ENCODE measurements at places on chromosomes 16 and 17.

- no peak for DNase-seq
These were observed 340.3 kb downstream of the FOXL1 start for GRCh38 chr16:86918637-86919036.

- no peak for DNase-seq
These were observed 17.1 kb downstream of the LIG3 start for GRCh38 chr17:34997355-34997862.

DNA sequence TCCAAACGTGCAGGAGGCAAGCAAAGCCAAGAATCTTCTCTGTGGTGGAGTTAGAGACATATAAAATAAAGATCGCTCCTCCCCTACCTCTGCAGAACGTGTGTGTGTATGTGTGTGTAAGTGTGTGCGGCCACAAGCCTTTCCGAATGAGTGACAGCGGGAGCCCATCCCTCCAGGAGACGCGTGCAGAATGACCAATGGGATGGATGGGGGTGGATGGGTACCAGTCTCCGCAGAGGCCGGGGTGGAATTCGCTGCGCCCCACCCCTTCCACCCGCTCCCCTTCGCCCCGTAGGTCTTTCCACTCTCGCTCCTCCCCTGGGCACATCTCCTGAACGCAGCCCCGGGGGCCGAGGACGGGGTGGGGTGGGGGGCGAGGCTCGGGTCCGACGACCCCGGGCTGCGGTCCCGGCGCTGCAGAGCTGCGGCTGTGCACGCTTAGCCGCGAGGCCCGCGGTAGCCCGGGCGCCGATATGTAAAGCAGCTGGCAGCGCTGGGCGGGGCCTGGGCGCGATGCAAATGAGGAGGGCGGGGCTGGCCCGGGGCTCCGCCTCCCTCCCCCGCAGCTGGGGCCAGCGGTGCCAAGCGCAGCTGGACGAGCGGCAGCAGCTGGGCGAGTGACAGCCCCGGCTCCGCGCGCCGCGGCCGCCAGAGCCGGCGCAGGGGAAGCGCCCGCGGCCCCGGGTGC, at the start of gene PRKCB:
Gene PRKCB (plus strand): TSS at position 594 of the 688 bp plus-strand sequence.
- DNase-seq = peak; percentile 92

DNA sequence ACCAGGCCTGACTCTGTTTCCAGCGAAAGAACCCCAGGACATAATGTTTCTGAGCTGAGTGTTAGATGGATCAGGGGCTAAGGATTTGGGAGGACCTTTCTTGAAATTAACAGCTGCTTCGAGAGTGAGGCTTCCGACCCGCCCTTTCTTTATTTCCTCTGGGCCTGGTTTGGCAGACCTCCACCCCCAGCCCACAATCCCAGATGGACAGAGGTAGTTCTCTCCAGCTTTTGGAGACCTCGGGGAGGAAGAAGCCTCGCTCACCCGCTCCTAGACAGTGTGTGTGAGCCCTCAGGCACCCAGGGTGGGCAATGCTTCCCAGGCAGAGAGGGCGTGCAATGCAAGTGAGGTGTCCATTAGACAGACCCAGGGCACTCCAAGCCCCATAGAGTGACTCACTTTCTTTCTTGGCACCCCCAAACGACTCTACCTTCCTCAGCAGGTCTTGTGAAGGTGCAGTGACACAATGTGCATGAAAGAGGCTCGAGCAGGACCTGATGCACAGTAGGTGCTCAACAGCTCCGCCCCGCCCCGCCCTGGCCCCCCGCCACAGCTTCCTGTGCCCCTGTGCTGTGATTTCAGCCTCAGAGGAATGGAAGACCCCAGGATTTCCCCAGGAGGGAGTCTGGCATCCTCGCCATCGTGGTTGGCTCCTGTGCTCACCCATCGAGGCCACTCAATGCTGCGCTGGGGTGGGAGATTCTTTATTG, 50.7 kb upstream of the TOB1 start:
- DNase-seq = no peak

- DNase-seq = no peak
These were observed 7.6 kb downstream of the CBX8 start for GRCh38 chr17:79788989-79789942.

DNA sequence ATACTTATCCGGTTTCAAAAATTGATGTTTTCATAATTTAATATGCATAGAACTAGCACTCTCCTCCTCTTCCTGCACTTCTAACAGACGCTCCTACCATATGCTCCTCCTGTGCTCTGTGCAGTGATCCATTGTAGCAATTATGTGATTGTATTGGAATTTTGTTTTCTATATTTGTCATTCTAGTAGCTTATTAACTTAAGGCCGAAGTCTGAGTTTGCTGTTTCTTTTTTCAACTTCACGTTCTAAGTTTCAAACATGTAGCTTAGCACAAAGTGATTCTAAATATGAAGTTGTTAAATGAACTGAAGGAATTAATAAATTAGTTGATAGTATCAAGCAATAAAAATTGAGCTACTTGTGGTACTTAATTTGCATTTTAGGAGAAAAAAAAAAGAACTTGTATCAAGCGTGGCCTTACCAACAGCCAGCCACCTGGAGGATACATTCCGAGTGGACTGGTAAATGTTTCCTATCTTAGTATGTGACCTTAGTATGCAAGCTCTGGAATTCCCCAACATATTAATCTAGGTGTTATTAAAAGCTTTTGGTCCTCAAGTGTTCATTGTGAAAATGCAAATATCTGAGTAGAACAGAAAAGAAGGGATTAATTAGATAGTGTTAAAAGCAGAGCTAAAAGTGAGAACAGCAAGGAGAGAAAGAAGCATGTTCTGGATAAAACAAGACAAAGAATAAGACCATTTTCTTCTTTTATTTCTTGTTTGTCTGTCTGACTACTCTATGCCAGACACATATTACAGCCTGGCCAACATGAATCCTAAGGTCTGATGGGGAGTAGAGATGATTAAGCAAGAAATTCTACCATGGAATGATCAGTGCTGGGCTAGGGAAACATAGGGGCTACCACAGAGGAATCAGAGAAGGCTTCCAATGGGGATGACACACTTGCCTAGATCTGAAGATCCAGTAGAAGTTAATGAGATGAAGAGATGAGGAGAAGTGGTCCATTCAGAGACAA, 290.4 kb upstream of the MON1B start:
- no peak for DNase-seq

DNA sequence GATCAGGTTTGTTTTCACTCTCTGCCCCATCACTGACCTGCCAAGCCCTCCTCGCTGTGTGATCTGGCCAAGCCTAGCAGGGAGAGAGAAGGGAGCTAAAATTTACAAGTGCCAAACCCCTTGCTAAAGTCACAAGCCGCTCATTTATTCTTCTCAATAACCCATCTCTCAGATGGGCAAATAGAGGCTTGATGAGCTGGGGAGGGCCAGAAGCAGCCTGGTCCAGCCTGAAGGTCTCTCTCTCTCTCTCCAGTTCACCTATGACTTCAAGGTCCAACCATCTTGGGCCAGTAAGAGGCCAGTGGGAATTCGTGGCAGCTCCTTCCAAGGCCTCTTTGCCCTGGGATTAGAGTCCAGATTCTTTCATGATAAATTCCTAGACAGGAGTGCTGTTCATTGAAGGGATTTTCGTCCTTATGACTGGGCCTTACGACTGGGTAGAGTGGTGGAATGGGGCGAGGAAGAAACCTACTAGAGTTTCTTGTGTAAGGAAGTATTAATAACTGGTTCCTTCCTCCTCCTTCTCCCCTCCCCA, 3.4 kb downstream of the CA7 start:
- DNase-seq = no peak

DNA sequence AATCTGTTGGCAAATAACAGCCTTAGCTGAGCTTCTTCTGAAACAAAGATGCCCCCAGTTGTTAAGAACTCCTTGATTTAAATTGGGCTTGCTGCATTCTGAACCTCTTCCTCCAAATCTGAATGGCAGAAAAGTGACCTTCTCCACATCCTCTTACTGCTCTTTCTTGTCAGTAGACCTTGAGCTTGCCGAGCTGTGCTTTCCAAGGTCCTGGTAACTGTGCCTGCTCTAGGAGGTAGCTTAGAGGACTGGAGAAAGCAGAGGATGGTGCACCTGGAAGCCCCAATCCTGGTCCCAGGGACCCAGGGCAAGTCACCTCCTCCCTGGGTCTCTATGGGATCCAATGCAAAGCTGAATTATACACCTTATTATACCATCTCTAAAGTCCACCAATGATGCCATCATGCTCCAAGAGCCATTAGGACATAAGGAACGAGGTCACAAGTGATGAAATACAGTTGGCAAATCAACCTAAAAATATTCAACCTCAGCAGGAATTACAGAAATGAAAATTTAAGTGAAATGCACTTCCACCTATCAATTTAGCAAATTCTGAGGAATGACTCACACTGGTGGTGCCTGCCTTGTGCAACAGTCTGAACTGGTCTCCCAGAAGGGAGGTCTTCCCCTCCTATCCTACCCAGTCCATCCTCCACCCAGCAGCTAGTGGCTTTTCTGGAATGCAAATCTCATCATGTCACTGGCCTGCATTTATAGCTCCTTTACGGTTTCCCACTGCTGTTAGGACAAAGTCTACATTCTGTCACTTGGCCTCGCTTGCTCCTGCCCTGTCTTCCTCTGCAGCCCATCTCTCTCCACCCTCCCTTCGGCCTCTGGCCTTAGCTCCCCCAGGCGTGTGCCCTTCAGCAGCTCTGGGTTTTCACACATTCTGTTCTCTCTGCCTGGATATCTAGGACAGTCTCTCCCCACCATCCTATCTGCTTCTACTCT, 36.6 kb downstream of the TOM1L2 start:
- DNase-seq = no peak

- no peak for DNase-seq
These were observed at the start of gene DHRS7C for GRCh38 chr17:9790889-9791876. Gene DHRS7C (minus strand): TSS chr17:9791592. CDS start chr17:9791284, 308 bp downstream.

DNA sequence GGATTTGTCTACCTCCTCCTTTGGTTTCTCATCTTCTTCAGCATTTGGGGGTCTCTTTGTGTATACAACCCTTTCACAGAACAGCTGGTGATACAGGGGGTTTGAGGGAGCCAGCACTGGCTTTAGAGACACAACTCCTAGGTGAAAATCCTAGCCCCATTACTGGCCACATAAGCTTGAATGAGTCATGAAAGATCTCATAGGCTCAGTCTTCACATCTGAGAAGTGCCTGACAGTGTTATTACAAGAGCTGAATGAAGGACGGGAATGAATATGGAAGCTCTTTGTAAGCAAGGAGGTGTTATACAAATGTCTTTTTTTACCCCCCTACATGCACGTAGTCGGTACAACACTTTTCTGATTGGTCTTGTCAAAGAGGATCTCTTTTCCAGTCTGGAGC, 1.7 kb upstream of the B4GALNT2 start:
- DNase-seq = no peak

- no peak for DNase-seq
These were observed 80.4 kb upstream of the AKTIP start for GRCh38 chr16:53583401-53583800.

GRCh38 chr16:85321509-85322271, 209.4 kb upstream of the CIBAR2 start:
- no peak for DNase-seq

DNA sequence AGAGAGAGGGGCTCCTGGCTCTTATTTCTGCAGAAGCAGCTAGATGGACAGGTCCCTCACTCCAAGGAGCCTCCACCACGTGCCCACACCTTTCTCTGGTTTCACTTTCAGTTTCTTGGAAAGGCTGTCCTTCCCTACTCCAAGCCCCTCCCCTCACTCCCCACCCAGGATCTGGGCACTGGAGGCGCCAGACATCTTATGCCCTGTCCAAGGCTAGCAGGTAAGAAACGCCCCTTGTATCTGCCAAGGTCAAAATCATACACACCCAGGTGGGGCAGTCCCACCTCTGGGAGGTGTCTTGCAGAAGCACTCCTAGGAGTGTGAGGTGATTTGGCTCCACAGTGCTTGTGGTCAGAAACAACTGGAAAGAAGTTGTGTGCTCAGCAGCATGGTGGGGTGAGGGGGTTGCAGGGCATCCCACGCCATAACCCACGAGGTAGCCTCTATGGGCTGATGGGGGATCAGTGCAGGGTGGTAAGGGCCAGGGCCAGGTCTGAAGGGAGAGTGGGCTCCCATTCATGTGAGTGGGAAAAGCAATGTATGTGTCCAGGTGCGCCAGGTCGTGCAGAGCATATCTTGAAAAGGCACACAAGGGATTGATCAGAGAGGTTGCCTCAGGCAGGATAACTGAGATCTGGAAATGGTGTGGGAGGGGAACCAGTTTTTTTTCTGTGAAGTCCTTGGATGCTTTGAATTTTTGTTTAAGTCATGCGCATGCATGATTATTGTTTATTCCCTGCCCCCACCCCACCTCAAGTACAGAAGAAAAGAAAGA, 31.8 kb upstream of the PRM1 start:
- no peak for DNase-seq

- no peak for DNase-seq
These were observed 49.3 kb downstream of the CLEC16A start for GRCh38 chr16:10993649-10994048.

GRCh38 chr17:77297693-77298666, 157.2 kb downstream of the SEC14L1 start:
- DNase-seq = no peak

Data from OCI-LY7 (cell line).